ENCODE measurements at places on chromosomes 5 and 9. TPM values are rescaled to one million over a fixed set of nuclear protein-coding genes. Genes with fewer than 3 reads are reported as not detected.
A peak's percentile ranks its signal among the peaks of the same experiment; 100 is the strongest.

DNA sequence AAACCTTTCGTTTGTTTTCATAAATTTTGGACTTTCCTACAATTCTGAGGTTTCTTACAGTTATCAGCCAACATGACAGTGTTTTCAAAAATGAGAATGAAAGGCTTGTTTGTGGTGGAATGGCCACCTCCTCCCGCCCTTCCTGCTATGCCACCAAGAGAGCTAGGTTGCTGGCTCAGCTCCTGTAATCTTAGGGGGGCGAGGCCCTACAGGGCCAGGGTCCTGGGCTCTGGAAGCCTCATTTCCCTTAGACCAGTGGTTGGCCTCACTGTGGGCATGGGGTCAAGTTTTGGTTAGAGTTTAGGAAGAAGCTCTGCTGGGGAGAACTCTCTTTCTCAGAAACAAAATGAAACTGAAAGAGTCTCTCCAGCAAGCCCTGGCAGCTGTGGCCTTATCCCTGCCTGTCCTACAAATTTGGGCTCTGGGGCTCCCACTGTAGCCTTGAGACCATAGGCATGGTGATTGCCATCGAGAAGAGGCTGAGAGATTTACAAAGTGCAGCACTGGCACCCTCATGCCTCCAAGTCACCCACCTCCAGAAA is 66.2 kb downstream of the IRX1 start:
- DNase-seq: no peak

GRCh38 chr5:160159991-160160792 is 40.9 kb upstream of the PWWP2A start:
- DNase-seq: no peak

DNA sequence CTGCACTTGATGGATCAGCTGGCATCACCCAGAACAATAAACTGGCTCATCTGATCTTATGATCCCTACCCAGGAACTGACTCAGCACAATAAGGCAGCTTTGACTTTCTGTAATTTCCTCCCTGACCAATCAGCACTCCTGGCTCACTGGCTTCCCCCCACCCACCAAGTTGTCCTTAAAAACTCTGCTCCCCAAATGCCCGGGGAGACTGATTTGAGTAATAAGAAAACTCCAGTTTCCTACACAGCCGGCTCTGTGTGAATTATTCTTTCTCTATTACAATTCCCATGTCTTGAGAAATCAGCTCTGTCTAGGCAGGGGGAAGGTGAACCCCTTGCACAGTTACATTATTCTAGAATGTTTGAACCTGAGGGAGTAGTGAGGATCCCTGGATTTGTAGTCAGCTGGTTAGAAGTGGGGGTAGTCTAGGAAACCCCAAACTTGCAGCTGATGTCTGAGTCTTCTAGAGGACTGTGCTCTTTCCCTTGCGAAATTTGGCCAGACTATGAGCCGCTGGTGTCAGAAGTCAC is 111.7 kb upstream of the NEK6 start:
- DNase-seq: no peak

- no peak for DNase-seq
Observed at GRCh38 chr5:127296321-127296720, 5.7 kb downstream of the MEGF10 start.

GRCh38 chr9:72497447-72498046 is 23.9 kb upstream of the TMC1 start:
- DNase-seq: no peak

DNA sequence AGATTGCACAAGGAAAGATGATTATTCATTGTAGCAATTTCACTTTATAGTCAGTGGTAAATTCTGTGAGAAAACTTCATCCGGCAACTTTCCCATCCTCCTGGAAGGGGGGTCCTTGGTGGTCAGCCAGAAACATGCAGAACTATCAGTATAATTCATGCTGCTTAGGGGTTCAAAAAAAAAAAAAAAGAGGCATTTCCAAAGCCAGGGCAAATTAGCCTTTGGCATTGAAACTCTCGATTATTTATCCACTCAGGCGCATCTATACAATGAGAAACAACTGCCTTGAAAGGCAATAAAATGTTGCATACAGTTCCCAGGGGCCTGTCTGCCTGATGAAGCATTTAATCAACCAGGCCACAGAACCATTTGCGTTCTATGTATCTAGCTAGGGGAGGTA is 263.3 kb downstream of the TMEM167A start:
- DNase-seq: no peak

- no peak for DNase-seq
Observed at GRCh38 chr9:69980041-69980440, 63.6 kb upstream of the MAMDC2 start.

DNA sequence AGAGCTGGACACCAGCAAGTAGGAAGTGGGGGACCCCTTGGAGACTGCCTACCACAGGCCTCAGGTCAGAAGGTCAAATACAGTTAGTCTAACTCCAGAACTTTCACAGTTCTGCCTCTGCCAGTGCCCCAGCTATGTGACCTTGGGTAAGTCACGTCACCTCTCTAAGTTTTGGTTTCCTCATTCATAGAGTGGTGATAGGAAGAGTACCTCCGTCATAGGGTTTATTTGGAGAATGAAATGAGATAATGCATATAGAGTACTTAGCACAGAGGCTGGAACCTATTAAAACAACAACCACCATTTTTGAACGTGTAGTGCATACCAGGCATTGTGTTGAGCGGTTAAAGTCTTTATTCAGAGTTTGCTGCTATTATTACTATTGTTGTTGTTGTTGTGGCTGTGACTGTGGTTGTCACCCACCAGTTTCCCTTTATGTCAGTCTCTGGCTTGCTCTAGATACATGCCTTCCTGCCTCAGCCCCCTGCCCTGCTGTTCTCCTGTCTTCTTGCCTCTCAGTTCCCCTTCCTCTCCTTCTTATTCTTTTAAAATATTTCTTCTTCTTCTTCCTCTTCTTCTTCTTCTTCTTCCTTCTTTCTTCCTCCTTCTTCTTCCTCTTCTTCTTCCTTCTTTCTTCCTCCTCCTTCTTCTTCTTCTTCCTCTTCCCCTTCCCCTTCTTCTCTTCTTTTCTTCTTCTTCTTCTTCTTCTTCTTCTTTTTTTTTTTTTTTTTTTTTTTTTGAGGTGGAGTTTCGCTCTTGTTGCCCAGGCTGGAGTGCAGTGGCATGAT is 67.8 kb downstream of the RALGPS1 start:
- peak; percentile 38 for DNase-seq

- no peak for DNase-seq
Observed at GRCh38 chr5:140207250-140207964, 32.4 kb downstream of the CYSTM1 start.

DNA sequence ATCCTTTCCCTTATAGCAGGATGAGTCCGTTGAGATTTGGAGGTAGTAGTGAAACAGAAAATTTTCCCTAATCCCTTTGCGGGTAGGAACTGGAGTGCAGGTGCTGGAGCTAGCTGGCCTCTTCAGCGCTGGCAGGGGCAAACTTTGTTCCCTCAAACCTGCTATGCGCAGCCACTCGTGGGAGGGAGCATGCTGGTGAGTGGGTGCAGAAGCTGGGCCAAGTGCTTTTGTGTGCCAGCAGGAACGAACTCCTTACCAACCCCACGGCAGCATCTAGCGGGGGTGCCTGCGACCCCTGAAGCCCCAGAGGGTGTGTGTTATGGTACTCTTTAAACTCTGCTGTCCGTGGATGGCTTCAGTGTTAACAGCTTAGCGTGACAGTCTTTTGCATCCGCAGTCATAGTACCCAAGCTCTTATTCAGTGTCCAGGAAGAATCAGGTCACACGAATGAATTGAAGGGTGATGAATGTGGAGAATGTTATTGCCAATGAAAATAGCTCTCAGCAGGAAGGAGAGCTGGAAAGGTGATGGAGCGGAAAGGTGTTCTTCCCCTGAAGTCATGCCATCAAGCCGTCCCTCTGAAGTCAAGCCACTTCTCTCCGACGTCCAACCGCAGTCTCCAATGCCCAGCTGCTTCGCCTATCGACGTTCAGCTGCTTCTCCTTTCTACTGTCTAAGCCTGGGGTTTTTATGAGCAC is 1445.1 kb upstream of the CDH9 start:
- no peak for DNase-seq

GRCh38 chr9:126156898-126157297 is 169.7 kb upstream of the MVB12B start:
- DNase-seq: no peak

DNA sequence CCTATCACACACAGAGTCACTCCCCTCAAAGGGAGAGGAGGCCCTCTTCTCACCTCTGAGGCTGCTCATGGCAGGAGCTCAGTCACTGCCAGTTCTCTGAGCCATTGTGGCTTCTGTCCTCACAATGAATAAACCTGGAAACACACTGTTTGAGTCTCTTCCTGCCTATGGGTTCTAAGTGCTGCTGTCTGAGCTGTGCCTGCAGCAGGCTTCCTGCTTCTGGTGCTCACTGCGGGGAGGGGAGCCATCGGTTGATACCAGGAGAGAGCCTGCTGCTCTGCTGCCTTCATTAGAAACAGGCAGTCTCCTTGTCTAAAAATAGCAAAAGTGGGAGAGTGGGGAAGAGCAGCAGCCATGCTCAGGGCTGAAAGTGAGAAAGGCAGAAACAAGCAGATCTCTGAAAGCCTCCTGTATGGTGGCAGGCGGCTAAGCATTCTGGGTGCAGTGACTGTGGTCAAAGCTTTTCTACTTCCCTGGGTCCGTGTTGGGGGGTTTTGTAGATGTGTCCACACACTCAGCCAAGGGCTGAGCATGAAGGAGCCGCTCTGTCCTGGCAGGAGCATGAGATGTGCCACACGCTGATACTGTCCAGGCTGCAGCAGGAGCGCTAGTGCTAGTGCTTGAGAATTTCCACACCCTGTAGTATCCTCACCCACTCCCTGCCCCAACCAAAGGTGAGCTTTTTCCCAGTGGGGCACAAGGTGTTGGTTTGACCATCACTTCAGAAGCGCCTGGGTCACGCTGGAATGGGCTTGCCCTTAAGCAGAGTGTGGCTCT is 34.2 kb downstream of the PRKACG start:
- peak; percentile 28 for DNase-seq

GRCh38 chr5:142944140-142944539 is 174.0 kb downstream of the ARHGAP26 start:
- no peak for DNase-seq

Gene CCDC180
- 7.1 TPM for total RNA-seq

Gene MPDZ
- not detected for total RNA-seq

Gene IL3
- total RNA-seq: not detected

Gene GSN
- total RNA-seq: 2.6 TPM

Gene KCNV2
- total RNA-seq: not detected

Gene NACC2
- 2.7 TPM for total RNA-seq

Gene SHISAL2B
- total RNA-seq: not detected

Gene PCDHGB2
- total RNA-seq: 0.20 TPM
